Esophagus squamous epithelium (tissue), 5 donors: ENCODE measurements at places on chromosomes 2 and 18.

DNA sequence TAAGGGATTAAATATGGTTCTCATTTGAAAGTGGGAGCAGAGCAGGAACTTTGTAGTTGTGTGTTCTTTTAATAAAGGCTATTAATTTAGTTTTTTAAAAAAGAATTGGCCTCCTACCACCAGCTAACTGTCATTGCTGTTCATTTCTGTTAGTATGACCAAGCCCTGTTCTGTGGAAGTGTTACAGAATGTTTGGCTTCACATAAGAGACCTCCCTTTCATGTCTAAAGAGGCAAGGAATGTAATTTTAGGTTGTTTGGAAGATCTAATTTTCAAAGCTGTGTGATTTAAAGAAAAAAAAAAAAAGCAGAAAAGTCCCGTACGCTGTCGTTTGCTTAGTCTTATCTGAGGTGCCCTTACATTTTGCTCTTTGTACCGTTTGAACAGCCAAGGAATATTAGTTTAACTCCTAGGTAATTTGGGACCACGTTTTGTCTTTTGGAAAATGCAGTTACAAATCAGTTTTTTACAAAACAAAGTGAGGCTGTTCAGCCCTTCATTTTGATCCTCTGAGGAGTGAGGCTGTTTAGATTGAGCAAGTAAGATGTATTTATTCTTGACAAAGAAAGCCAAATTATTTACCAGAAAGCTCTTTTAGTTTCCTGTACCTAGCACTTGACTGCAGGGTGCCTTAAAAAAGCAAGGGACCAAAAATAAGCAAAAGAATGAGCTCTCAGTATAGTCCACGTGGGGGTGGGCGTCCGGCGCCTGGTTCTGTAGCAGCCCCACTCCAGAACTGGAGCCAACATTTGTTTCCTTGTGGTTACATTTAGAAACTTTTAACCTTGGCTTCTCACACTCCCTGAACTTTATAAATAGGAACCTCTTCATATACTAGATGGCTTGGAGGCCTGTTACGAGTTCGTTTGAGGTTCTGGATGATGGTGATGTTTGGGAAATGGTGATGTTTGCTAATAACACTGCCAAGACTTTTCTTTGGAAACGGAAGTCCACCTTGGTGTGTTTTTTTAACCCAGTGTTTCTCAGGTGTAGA lies 136.2 kb downstream of the FMNL2 start:
- H3K4me1 ChIP-seq: peaks cover 32% of the 10 kb centered on the region
- DNase-seq: no peak
- no peak overlapping the region for H3K4me3 ChIP-seq
- no peaks in the 10 kb centered on the region for H3K27me3 ChIP-seq
- H3K36me3 ChIP-seq: no peaks in the 10 kb centered on the region

- no peaks in the 10 kb centered on the region for H3K36me3 ChIP-seq
- H3K4me1 ChIP-seq: peaks cover 71% of the 10 kb centered on the region
- no peak for DNase-seq
- no peak overlapping the region for H3K4me3 ChIP-seq
- H3K27ac ChIP-seq: peak overlapping the region; percentile 32
Measured at GRCh38 chr2:43305517-43305916, 79.1 kb upstream of the ZFP36L2 start.

DNA sequence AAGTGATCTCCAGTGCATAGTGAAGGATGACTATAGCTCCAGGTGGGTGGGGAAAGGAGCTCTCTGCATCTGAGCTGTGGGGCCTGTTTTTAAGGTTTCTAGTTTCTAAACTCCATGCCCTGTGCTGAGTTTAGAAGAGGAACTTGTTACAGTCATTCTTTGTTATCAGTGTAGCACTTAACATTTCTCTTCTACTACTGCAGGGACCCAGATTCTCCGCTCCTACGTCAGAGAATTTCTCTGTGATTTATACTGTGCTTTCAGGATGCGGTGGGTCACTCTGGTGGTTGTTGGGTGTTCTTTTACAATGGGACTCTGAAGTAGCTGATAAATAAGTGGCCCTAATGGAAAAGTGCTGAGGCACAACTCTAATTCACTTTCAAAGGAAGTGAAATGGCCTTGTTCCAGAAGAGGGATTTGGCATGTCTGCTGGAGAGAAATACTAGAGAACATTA lies 122.0 kb downstream of the WDSUB1 start:
- no peak for DNase-seq
- H3K4me1 ChIP-seq: no peaks in the 10 kb centered on the region
- H3K36me3 ChIP-seq: peaks cover 85% of the 10 kb centered on the region
- no peak overlapping the region for H3K4me3 ChIP-seq

- no peak overlapping the region for H3K27ac ChIP-seq
- H3K36me3 ChIP-seq: no peaks in the 10 kb centered on the region
- DNase-seq: no peak
- no peaks in the 10 kb centered on the region for H3K27me3 ChIP-seq
- H3K4me1 ChIP-seq: no peaks in the 10 kb centered on the region
- no peak overlapping the region for H3K4me3 ChIP-seq
Measured at GRCh38 chr2:129912871-129913694, 66.4 kb upstream of the RAB6C start.

GRCh38 chr2:61549546-61549945 lies 11.4 kb upstream of the XPO1 start:
- no peak overlapping the region for H3K4me3 ChIP-seq
- H3K4me1 ChIP-seq: no peaks in the 10 kb centered on the region
- DNase-seq: no peak
- H3K27me3 ChIP-seq: no peaks in the 10 kb centered on the region
- H3K27ac ChIP-seq: no peak overlapping the region

- no peak for DNase-seq
- no peaks in the 10 kb centered on the region for H3K36me3 ChIP-seq
- H3K27me3 ChIP-seq: no peaks in the 10 kb centered on the region
- peak overlapping the region; percentile 69 for H3K27ac ChIP-seq
- H3K4me3 ChIP-seq: no peak overlapping the region
- peaks cover 13% of the 10 kb centered on the region for H3K4me1 ChIP-seq
Measured at GRCh38 chr2:238939521-238940403, 91.9 kb downstream of the TWIST2 start.
